ENCODE measurements at places on chromosomes 11 and 22. TPM values are rescaled to one million over a fixed set of nuclear protein-coding genes. Genes with fewer than 3 reads are reported as not detected.

LUZP2 gene
- total RNA-seq = not detected

SCO2 gene
- 3.2 TPM for total RNA-seq

SYT12 gene
- 10.3 TPM for total RNA-seq

PHF21B gene
- total RNA-seq = 0.89 TPM

BTG4 gene
- 0.22 TPM for total RNA-seq

CSRP3 gene
- not detected for total RNA-seq

OR51B4 gene
- not detected for total RNA-seq

CLMP gene
- total RNA-seq = 35.9 TPM

PTGDR2 gene
- total RNA-seq = not detected
